Activated CD4-positive, CD25-positive, alpha-beta regulatory T cell (primary cell): ENCODE measurements at places on chromosomes 2 and 18.

DNA sequence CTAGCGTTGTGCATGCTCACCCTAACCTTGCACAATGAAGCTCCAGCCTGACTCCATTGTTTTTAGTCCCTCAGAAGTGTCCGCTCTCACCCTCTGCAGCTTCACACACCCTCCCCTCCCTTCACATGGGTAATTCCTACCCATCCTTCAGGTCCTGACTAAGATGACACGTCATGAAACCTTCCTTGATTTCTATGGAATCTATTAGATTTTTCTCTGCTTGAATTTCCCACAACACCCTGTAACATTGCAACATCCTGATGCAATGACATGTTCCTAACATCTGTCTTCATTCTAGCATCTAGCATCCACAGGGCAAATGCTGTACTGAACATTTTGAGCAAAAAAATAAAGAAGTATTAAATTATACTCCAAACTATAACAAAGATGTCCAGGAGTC is 77.0 kb upstream of the PID1 start:
- DNase-seq: no peak

- DNase-seq: no peak
Observed at GRCh38 chr2:218827701-218828476, 3.7 kb downstream of the PRKAG3 start.

DNA sequence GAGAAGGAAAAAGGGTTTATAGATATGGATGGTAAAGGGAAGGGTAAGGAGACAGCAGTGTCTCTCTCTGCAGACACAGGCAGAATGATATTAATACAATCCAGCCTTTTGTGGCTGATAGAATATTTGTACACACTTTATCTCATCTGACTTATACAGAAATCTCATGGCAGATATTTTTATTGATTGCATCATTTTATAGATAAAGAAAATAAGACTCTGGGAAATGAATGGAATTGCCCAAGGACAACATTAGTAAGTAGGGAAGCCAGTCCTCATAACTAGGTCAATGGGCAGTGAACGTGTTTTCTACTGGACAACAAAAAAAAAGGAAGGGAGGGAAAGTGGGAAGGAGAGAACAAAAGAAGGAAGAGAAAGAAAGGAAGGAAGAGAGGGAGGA is 236.4 kb upstream of the EPHA4 start:
- DNase-seq: no peak

GRCh38 chr18:51727780-51728179 is 530.3 kb upstream of the MEX3C start:
- DNase-seq: no peak

GRCh38 chr18:77320971-77321559 is 71.4 kb downstream of the GALR1 start:
- no peak for DNase-seq
